ENCODE measurements at places on chromosomes 4 and X. TPM values are rescaled to one million over a fixed set of nuclear protein-coding genes. Genes with fewer than 3 reads are reported as not detected.

- no peak for DNase-seq
Observed at GRCh38 chrX:129007631-129008030, 515.7 kb downstream of the SMARCA1 start.

DNA sequence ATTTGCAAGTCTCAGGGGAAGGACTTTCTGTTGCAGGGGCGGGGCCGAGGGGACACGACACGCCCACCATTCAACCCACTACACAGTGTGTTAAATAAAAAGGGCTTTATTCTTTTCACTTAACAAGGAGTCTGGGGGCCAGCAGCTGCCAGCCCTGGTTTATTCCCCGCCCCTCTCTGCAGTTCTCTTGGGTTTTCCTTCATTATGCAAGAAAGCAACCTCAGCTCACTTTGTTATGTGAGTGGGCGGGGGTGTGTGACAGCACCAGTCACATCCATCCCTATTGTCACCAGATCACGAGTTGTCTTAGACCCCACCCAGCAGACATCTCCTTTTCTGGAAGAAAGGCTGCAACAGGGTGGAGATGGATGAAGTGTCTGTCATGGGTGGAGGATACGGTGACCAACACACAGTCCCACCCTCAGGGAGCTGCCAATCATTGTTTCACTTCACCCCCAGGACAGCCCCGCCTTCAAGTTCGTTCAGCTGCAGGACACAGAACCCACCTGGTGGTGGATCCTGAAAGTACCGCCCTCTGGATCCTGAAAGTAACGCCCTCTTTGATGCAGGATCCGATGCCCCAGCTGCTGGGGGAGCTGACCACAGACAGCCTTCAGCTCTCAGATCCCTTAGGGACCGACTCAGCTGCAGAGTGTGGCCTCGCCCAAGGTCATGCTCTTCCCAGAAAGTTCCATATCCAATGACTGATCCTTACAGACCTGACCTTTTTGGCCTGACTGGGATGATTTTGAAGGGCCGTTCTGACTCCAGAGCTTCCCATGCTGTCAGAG, 79.6 kb downstream of the SMIM20 start:
- DNase-seq, result no peak

DNA sequence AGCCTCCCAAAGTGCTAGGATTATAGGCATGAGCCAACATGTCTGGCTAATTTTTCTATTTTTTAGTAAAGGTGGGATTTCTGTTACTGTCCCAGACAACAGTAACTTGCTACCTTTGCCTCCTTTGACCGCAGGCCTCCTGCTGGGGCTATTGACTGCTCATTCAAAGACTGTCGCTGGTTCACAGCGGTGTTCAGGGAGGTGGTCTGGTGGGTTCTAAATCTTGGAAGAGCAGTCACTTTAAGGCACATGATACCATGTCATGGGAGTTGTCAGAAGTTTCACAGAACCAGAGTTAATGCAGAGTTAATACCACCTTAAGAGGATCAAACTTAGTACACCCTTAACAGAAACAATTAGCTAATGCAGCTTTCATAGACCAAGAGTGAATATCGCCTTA, 3.8 kb downstream of the ASMT start:
- DNase-seq, result no peak

DNA sequence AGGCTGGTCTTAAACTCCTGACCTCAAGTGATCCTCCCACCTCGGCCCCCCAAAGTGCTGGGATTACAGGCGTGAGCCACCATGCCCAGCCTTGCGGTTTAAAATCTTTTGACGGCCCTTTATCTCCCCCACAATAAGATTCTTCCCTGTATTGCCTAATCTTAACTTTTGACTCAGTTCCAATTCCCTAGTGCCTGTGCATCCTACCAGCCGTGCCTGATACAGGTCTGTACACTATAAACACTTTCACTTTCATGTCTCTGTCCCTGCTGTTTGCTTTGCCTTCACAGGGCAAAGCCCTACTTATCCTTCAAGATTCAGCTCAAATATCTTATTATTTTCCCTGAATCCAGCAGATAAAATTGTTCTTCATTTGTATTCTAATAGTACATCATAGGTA, 74.6 kb downstream of the WDR44 start:
- no peak for DNase-seq

GRCh38 chrX:55714161-55714560, 3.4 kb upstream of the RRAGB start:
- DNase-seq, result no peak

GRCh38 chr4:99485212-99485611, 25.6 kb upstream of the C4orf17 start:
- no peak for DNase-seq

DNA sequence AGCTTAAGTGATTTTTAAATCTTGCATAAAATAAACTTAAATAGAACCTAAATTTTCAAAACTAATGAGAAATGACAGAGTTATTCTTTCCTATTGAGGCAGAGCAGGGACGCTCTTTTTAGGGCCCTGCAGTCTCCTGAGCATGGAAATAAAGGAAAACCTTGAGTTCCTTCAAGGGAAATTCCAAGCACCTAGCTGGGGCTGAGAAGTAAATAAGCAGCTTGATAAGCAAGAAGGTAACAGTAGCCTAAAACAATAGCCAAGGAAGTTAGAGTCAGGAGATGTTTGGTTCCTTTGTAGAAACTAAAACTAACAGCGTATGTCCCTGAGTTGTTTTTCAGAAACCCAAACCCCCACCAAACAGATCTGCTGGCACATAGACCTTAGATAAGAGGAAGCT, 174.6 kb downstream of the COL25A1 start:
- no peak for DNase-seq

GRCh38 chrX:153726286-153727122, 1.8 kb downstream of the ABCD1 start:
- DNase-seq, result peak; percentile 59

- DNase-seq, result no peak
Observed at GRCh38 chr4:11904117-11904535, 475.4 kb upstream of the HS3ST1 start.

GRCh38 chr4:105129286-105130040, 17.2 kb upstream of the TET2 start:
- DNase-seq, result no peak

DNA sequence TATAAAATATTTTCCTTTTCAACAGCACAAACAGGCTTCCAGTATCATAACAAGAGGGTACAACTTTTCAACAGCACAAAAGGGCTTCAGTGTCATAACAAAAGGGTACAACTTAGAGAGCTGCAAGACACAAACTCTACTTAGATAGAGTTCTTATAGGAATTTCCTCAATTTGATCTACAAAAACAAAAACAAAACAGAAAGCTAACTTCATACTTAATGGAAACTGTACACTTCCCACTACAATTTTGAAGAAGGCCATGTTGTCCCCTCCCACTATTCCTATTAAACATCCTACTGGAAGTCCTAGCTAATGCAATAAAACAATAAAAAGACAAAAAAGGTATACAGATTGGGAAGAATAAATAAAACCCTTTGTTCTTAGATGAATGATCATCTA, 96.7 kb downstream of the CENPC start:
- no peak for DNase-seq

DNA sequence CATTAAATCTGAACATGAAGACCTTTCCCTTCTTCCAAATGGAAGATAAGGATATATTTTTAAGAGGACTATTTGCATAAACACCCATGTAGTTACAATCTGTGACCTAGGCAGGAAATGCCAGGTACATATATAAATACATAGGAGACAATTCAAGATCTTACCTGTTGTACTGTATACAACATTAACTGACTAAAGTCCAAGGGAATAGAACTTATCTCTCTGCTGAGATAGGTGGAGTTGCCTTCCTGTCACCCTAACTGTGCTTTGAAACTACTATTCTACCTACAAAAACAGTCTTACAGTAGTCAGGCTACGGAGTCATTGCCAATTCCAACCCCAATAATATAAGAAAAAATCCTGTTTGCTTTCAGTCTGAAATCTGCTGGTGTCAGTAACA, 106.3 kb downstream of the CHRNA9 start:
- DNase-seq, result no peak

DNA sequence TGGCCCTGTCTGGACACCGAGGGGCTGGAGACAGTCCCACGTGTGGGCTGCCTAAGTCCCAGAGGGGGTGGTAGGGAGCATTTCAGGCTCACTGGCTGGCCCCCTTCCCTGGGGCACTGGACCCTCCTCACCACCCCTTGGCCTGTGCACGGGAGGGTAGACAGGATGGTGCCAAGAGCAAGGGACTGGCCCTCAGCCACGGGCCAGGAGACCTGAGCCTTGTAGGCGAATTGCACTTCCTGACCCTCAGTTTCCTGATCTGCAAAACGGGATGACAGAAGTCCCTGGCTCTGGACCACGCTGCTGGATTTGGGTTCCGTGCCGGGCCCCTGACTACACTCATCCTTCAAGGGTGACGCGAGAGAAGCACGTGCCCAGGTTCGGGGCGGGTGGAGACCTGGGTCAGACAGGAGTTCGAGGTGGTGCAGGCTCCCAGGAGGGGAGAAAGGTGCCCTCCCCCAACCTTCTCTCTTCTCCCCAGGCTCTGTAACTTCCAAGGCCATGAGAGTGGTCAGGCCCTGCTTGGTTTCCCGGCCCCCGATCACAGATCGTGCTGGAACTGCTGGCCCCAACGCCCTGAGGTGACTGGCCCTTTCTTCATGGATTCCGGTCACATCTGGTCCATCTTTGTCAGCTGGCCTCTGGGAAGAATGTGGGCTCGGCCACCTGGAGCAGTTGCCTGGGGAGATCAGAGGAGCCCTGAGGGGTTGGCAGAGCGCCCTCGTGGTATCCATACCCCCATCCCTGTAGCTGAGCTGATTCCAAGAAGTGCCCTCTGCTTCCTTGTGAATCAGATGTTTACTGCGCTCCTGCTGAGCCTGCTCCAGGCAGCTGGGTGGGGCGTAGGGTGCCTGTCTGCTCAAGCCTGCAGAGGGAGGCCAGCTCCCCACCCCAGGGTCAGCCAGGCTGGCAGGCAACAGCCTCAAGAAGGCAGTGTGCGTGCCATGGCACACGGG, 3.3 kb downstream of the SH3BP2 start:
- peak; percentile 14 for DNase-seq

- DNase-seq, result no peak
Observed at GRCh38 chr4:3251691-3252479, 2.9 kb downstream of the MSANTD1 start.

GRCh38 chr4:40576651-40577480, 52.8 kb downstream of the RBM47 start:
- DNase-seq, result peak; percentile 32

- DNase-seq, result no peak
Observed at GRCh38 chr4:35105486-35105885, 1138.8 kb downstream of the ARAP2 start.

DNA sequence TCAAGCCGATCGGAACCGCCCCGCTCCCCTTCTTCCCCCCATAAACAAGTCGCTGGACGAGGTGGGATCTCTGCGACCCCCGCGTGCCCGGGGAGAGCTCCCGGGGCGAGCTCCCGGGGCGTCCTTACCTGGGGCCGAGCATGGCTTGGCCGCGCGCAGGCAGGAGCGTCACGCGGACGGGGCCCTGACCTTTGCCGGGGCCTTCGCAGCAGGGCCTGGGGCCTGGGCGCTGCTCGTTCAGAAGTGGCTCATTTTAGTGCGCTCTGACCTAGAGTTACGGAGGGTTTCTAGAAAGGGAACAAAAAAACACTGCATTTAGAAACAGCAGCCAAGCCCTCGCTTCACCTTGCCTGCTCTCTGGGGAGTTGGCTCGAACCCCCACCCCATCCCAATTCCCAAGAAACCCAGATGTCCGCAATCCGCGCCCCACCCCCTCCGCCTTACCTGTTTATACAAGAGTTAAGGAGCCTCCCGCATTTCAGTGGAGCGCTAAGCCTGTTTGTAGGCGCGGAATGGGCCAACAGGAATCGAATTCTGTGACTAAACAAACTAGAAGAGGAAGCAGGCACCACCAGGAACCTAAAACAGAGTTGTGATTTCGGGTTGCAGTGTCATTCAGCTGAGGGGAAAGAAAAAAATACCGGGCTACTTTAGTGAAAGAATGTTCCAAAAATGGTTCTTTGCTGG, 814 bp upstream of the RBM47 start:
- DNase-seq, result peak; percentile 36

DNA sequence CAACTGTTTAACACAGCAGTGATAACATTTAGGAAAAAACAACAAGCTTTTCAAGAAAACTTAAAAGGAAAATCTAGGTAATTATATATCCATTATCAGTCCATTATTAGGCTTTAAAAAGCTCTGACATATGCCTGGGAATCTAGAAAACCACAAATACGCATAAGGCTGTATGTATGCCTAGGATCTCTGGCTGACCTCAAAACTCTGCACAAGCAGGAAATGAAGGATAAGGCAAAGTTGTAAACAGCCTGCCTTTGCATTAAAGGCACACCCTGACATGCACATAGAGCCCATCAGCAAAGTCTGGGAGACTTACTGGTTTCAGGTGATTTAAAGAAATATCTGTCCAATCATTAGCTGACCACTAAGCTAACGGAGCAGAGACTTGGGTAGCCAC, 14.0 kb downstream of the TIMP1 start:
- no peak for DNase-seq

DNA sequence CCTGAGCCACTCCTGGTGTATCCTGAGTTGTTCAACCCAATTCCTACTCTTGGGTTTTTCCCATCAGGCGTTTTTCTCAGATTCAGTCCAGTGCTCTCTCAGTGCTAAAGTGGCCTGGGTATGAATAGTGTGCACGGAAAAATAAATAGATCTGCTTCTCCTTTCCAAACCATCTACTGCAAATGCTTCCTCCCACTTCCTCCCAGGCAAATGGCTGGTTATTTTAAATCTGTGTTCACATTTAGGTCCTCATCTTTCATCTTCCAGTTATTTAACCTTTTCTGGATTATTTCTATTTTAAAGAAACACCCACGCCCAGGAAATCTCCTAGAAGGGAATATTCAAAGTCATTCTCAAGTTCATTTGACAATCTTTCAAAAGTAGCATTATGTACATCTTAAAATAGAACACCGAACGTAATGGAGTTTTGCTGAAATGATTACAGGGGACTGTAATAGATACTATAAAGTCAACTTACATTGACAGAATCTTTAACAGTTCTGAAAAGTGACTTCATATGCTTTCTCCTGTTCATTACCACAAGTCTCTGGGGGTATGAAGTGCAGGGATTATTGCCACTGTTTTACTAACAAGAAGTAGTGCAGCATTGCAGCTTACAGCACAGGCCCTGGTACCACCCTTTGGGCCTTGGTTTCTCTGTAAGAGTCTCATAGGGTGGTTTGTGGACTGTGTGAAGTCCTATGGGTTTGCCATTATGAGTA, 66.3 kb downstream of the MED28 start:
- no peak for DNase-seq

- DNase-seq, result no peak
Observed at GRCh38 chr4:144174401-144175067, 34.0 kb upstream of the GYPA start.

MAGIX gene
- 1.5 TPM for total RNA-seq

SHISA3 gene
- not detected for total RNA-seq

GSPT2 gene
- 12.9 TPM for total RNA-seq

FGB gene
- total RNA-seq, result not detected

CLCN5 gene
- total RNA-seq, result 4.2 TPM

PHKA2 gene
- total RNA-seq, result 36.1 TPM

HSFX2 gene
- total RNA-seq, result 0.51 TPM

DLG3 gene
- total RNA-seq, result 3.5 TPM

FREM3 gene
- not detected for total RNA-seq

CTAG1A gene
- not detected for total RNA-seq

MTMR8 gene
- total RNA-seq, result 4.7 TPM

FATE1 gene
- not detected for total RNA-seq

CYLC1 gene
- not detected for total RNA-seq

HSFX4 gene
- total RNA-seq, result not detected

Data from activated B cell treated with CpG ODN at 0.5 μM for 24 hours (primary cell).